Right ventricle myocardium superior (tissue), 1 donor: ENCODE measurements at places on chromosomes 12 and 14.
A peak's percentile ranks its signal among the peaks of the same experiment; 100 is the strongest.

GRCh38 chr12:53286448-53286847, 8.9 kb upstream of the PFDN5 start:
- no peak for DNase-seq

GRCh38 chr12:10067942-10068341, 30.8 kb downstream of the CLEC1A start:
- DNase-seq = no peak

DNA sequence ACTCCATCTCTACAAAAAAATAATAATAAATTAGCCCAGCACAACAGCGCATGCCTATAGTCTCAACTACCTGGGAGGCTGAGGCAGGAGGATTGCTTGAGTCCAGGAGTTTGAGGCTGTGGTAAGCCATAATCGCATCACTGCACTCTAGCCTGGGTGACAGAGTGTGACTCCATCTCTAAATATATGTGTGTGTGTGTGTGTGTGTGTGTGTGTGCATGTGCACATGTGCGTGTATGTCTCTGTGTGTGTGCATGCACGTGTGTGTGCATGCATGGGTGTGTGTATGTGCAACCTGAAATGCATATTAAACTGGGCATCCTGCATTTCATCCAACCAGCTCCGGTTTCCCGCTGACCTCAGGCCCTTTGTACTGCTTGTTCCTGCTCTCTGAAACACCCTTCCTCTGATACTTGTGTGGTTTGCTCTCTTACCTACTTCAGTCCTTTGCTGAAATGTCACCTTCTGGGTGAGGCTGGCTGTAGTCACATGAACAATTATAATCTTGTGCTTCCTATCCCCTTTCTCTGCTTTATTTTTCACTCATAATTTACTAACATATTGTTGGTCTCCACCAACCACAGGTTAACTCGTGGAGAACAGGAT, 46.9 kb downstream of the PHLDA1 start:
- no peak for DNase-seq

- DNase-seq = no peak
Measured at GRCh38 chr12:123902821-123903220, 69.8 kb downstream of the CCDC92 start.

DNA sequence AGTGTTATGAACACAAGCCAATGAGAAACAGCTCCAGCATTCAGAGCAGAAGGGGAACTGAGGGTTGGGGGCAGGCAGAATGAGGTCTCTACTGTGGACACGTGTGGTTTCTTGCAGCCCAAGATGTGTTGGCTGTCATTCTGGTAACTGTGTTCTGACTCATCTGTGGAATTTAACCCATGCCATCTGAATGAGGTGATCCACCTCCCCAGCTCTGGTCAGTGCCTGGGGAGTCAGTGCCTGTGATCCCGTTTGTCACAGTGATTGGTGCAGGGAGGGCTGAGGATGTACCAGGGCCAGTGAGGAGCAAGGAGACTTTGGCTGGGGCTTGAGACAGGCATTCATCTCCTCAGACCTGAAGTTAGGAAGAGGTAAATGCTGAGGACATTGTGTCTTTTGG, 216.8 kb downstream of the MSRB3 start:
- DNase-seq = no peak

DNA sequence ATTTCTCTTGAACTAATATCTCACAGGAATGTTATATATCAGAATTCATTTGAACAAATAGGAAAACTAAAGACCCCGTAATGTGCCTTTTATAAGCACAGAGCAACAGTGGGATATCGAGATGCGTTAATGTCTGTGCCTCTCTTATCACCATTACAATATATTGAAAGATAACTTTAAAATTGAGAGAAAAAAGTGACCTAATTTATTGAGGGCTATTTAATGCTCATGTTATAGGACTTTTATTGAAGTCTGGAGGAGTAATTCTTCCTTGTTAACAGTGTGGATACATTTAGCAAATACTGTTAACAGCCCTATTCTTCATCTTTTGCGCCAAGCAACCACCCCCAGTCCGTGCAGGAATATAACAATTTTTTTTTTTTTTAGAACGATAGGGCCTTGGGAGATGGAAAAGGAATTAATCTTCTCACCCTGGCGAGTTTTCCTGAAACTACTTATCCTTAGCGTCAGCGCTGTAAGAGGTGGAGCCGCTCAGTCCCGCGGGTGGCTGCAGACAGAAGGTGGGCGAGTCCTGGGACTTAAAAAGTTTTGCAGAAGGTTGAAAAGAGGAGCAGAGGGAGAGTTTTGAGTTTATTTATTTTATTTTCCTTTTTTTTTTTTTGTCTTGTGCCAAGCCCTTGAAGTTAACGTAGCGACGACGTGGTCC, 11.0 kb downstream of the FOXG1 start:
- no peak for DNase-seq

GRCh38 chr12:86122846-86123468, 133.2 kb downstream of the MGAT4C start:
- no peak for DNase-seq

- DNase-seq = no peak
Measured at GRCh38 chr14:97137705-97138104, 340.5 kb downstream of the VRK1 start.

GRCh38 chr12:109567296-109567695, 6.0 kb downstream of the MMAB start:
- peak; percentile 12 for DNase-seq

DNA sequence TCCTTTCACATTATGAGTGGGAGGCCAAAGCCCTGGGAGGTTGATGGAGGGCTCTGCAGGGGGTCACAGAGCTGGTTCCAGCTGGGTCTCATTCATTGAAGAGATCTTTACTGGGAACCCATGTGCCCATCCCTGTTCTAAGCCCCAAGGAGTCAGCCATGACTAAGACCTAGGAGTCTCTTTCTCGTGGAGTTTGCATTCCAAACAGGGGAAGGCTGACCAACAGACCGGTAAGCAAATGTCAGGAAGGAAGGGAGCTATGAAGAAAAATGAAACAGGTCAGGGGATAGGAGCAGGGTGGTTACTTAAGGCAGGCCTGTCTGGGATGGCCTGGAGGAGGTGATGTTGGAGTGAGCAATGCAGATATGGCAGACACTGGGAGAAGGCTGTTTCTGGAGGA, 31.5 kb downstream of the SYNDIG1L start:
- DNase-seq = no peak

- DNase-seq = no peak
Measured at GRCh38 chr12:87413784-87414183, 615.4 kb downstream of the C12orf50 start.

GRCh38 chr14:101032433-101032832, 128.9 kb upstream of the RTL1 start:
- DNase-seq = no peak

DNA sequence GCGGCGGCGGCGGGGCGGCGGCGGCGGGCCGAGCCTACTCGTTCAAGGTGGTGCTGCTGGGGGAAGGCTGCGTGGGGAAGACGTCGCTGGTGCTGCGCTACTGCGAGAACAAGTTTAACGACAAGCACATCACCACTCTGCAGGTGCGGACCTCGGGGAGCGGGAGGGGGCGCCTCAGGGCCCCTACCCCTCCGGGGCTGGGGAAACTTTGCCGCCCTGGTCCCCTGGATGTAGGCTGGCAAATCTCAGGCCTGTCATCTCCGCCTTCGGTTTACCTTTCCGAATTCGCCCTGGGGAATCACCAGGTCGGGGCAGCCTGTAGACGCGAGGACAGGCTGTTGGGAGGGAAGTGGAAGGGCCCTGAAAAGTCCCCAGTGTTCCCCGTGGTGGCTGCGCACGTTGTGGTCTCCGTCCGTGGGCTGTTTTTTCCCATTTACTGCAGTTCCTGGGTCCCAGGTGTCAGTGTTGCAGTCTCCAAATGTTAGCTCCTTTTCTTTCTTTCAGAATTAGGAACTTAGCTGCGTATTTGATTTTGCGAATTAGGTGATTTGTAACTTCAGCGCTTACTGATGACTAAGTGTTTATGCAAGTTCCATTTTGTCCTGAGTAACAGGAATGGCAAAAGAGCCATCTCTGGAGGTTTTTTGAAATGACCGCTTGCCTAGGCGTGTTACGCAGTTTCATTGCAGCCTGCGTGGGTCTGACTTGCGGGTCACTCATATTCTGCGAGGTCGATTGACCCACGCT, 656 bp downstream of the RAB21 start:
- no peak for DNase-seq

DNA sequence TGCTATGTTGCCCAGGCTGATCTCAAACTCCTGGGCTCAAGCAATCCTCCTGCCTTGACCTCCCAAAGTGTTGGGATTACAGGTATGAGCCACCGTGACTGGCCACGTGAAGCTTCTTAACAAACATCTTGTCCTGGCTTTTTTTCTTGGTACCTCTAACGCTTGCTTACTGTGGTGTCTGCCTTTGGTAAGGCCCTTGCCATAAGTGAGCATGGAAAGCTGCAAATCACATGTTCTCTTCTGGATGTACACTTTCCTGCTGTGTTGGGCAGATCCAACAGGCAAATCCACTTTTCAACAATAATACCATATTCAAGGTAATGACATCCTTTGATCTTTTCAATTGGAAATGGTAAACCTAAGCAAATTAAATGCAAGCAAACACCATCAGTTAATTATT, 54.6 kb downstream of the ARF6 start:
- no peak for DNase-seq

- no peak for DNase-seq
Measured at GRCh38 chr12:119072440-119072839, 91.1 kb downstream of the SRRM4 start.

- DNase-seq = no peak
Measured at GRCh38 chr14:81366214-81366613, 33.9 kb downstream of the STON2 start.

- DNase-seq = no peak
Measured at GRCh38 chr14:68927956-68928675, 51.0 kb downstream of the ACTN1 start.

DNA sequence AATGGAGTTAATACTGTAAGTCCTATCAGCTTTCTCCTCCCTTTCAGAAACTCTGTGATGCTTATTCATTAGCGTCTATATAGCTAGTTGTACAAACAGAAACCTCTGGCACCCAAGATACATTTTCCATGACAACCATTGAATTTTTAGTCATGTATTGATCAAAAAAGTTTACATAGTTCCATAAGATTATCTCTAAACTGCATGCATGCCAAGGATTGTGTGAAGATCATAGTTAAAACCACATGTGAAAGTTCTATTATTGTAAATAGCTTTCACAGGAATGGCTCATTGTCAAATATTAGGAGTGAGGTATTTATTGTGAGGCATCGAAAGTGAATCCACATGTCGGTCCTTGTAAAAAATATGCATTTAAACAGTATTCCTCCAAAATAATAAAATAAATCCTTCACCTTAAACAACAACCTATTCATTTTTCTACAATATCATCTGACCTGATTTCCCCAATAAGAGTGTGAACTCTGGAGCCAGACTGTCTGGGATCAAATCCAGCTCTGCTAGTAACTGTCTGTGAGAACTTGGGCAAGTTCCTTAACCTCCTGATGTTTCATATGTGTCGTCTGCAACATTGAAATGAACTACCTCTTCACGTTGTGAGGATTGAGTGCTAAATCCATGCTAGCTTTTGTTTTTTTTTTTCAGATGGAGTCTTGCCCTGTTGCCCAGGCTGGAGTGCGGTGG, 10.6 kb upstream of the CDKL1 start:
- no peak for DNase-seq

DNA sequence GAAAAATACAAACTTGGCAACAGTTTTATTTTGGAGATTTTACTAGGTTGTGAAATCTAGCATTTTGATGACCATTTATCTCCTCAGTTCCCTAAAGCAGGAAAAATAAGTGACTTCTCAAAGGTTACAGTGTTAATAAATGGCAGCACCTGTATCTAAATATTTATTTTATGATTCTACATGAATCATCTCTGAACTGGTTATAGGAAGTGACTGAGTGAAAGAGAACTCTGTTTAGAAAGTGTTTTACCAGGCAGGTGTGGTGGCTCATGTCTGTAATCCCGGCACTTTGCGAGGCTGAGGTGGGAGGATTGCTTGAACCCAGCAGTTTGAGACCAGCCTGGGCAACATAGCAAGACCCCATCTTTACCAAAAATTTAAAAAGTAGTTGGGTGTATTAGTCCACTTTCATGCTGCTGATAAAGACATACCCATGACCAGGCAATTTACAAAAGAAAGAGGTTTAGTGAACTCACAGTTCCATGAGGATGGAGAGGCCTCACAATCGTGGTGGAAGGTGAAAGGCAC, 26.3 kb downstream of the MIPOL1 start:
- no peak for DNase-seq

DNA sequence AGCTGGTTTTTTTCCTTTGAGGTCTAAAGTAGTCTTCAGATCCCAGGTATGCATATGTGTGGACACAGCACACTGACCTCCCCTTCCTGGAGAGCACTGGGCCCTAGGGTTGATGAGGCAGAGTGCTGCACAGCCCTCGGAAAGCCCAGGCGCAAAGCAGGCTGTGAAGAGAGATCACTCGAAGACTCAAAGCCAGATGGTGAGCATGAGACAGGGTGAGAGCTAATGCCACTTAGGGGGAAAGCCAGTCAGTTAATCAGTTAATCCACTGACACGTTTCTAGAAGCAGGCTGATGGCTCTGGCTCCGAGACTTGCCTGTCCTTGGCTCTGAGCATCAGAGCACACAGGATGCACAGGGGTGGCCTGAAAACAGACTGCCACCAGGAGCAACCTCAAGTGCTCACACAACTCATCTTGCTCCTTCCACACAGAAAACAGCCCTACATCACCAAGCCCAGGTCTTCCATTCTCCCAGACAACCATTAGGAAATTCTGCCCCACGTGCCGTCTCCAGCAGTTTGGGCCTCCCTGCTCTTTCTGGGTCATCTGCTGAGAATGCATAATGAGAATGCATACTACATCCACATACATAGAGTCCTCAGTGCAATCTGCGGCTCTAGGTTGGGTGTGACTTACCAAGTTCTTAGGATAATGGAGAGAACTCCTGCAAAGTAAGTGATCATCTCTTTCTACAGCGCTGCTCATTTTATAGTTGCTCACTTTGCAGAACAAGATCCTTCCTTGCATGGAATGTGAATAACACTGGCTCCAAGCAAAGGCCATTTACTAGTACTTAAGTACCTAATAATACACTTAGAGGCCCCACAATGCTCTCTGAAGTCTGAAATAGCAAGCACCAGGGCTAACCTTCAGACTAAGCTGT, 12.0 kb downstream of the AQP6 start:
- no peak for DNase-seq

DNA sequence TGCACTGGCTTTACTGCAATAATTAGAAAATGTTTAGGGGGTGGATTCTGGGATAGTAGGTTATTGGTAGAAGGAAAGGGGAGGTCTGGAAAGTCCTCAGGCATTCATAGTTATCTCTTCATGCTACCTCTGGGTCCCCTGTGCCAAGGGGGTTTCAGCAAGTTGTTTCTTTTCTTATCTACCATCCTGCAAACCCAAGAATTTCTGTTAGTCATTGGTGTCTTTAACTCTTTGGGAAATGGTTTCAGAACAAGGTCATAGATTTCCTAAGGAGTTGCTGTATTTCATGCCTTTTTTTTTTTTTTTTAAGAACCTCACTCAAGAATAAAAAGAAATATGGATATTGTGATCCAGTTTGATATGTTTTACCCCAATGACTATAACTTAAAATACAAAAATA, 63.6 kb downstream of the SLC4A8 start:
- no peak for DNase-seq

- DNase-seq = no peak
Measured at GRCh38 chr12:27055966-27056365, 26.4 kb downstream of the C12orf71 start.
